K562 (cell line): ENCODE measurements at places on chromosomes 13 and 19. TPM values are rescaled to one million over a fixed set of nuclear protein-coding genes. Genes with fewer than 3 reads are reported as not detected.

- no peaks in the 10 kb centered on the region for H3K27me3 ChIP-seq
- no peak for DNase-seq
- no peaks in the 10 kb centered on the region for H3K4me1 ChIP-seq
- H3K4me3 ChIP-seq, result no peak overlapping the region
- H3K27ac ChIP-seq, result no peak overlapping the region
These were observed 173.6 kb downstream of the NALCN start for GRCh38 chr13:101242720-101243119.

KCNC3 gene
- total RNA-seq, result 20.2 and 26.2 TPM in 2 replicates

KBTBD7 gene
- total RNA-seq, result 4.4 and 4.5 TPM in 2 replicates

PLIN4 gene
- 0.09 TPM in 2 replicates for total RNA-seq

SHC2 gene
- 0.16 and 0.20 TPM in 2 replicates for total RNA-seq

RNF113B gene
- not detected in 2 replicates for total RNA-seq

DNA sequence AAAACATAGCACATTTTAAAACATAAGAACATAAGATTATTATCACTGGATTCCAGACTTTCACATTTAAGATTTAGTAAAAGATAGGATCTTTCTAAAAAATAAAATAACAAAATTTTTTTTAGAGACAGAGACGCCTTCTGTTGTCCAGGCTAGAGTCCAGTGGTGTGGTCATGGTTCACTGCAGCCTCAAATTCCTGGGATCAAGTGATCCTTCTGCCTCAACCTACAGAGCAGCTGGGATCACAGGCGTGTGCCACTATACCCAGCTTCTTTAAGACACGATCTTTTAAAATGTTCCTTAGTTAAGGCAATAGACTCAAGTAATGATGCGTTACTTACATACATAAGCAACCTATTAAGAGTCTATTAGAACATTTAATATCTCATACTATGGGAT lies 32.7 kb downstream of the ALG5 start:
- H3K36me3 ChIP-seq, result peaks cover 71% of the 10 kb centered on the region; the same call in 2 of the 3 replicates
- H3K27me3 ChIP-seq, result no peaks in the 10 kb centered on the region
- H3K4me3 ChIP-seq, result no peak overlapping the region
- DNase-seq, result no peak

ZNF561 gene
- 21.8 and 25.9 TPM in 2 replicates for total RNA-seq

PCDH20 gene
- not detected in 2 replicates for total RNA-seq

GRCh38 chr13:72970301-72970880 lies 88.4 kb upstream of the KLF5 start:
- no peak overlapping the region for H3K4me3 ChIP-seq
- H3K4me1 ChIP-seq, result no peaks in the 10 kb centered on the region
- H3K36me3 ChIP-seq, result peaks cover 2% of the 10 kb centered on the region; the same call in 1 of the 3 replicates
- no peak for DNase-seq
- H3K27ac ChIP-seq, result no peak overlapping the region
- H3K27me3 ChIP-seq, result no peaks in the 10 kb centered on the region

GRCh38 chr19:4018140-4018613 lies 10.6 kb downstream of the PIAS4 start:
- no peak overlapping the region for H3K27ac ChIP-seq
- no peak for DNase-seq

DNA sequence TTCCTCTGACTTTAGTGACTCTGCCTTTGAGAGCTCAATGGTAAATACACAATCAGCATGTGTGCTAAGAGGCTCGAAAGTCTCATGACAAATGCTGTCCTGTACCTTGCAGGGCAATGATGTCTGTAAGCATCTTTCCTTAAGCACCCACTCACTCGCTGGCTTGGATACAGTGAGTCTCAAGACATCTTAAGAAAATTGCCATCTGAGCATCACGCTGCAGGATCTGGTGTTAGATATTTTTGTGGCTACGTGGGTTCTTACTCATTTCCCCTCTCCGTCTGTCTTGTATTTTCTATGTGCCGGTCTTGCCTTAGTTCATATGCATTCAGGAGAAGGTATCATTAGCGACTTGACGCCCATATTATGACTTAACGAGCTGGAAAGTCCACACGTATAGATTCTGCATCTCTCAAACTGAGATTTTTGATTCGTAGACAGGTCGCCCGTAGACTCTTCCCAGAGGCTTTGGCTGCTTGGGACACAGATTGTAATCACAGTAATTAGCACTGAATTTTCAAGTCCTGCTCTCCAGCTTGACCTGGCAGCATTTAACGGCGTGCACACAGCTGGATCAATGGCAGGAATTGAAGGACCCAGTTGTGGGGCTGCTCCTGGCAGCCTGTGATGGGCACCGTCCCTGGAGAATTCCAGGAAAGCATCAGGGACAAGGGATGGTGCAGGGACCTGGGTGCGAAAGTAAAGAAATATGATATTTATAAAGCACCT lies 231.2 kb downstream of the ZIC5 start:
- DNase-seq, result no peak
- H3K36me3 ChIP-seq, result no peaks in the 10 kb centered on the region
- H3K27me3 ChIP-seq, result peaks cover 34% of the 10 kb centered on the region
- no peak overlapping the region for H3K27ac ChIP-seq
- H3K4me1 ChIP-seq, result no peaks in the 10 kb centered on the region

CYP2A6 gene
- 0.31 and 0.65 TPM in 2 replicates for total RNA-seq

DNA sequence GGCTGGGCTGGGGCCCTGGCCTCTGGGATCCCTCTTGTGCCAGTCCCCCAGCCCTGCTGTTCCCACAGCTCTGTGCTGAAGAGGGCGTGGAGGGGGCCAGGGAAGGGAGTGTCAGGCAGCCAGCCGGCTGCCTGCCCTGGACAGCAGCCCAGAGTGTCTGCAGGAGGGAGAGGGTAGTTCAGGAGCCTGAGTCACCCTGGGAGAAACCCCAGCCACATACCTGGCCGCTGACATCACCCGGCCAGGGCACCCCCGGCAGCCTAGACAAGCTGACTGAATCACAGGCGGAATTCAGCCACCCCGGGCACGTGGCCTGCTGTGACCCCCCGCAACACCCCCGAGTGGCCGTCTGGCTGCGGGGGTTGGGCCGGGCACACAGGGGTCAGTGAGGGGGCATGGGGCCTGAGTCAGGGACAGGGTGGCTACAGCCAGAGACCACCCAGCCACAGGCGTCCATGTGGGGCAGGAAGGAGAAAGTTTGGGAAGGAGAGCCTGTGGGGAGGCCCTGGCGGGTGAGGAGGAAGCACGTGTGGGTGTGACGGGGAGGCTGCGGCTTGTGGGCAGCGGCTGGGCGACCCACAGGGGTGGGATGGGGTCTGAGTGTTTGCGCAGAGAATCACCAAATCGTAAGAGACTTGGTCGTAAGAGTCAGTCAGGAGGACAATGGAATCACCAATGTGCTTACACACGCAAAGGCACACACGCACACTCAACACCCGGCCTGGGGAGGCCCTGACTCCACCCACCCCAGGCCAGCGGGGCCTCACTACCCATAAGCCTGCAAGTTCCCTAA lies 11.9 kb upstream of the FOSB start:
- peak; percentile 93 for DNase-seq
- H3K4me1 ChIP-seq, result peaks cover 13% of the 10 kb centered on the region
- peak overlapping the region; percentile 86 for H3K27ac ChIP-seq

DNA sequence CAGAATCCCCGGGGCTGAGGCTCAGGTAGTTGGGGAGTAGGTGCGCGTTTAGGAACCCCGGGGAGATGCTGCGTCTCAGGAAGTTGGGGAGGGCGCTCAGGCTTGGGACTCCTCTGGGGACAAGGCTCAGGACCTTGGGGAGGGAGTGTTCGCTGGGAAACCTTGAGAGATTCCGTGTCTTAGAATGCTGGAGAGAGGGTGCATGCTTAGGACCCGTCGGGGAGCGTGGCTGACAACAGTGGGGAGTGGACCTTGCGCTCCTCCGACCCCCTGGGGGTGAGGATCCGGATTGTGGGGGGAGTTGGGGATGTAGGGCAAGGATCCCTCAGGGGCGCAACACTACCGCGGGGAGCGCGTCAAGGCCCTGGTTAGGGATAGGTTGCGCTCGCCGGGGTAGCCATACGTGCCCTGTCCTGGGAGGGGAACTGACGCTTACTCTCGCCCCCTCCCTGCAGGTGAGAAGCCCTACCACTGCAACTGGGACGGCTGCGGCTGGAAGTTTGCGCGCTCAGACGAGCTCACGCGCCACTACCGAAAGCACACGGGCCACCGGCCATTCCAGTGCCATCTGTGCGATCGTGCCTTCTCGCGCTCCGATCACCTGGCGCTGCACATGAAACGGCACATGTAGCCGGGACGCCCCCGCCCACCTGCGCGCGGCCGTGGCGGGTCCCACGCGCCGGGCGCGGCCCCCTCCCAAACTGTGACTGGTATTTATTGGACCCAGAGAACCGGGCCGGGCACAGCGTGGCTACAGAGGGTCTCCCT lies 2.0 kb downstream of the KLF2 start:
- H3K27me3 ChIP-seq, result peaks cover 12% of the 10 kb centered on the region; the same call in 1 of the 3 replicates
- H3K4me1 ChIP-seq, result peaks cover 35% of the 10 kb centered on the region
- no peak overlapping the region for H3K27ac ChIP-seq

ZNF433 gene
- total RNA-seq, result 2.2 and 3.0 TPM in 2 replicates

GRCh38 chr19:55650602-55651230 lies 2.7 kb downstream of the CCDC106 start:
- no peak overlapping the region for H3K4me3 ChIP-seq
- peaks cover 14% of the 10 kb centered on the region; the same call in 2 of the 3 replicates for H3K4me1 ChIP-seq
- DNase-seq, result no peak
- H3K27me3 ChIP-seq, result no peaks in the 10 kb centered on the region
- no peak overlapping the region for H3K27ac ChIP-seq

- H3K36me3 ChIP-seq, result peaks cover 9% of the 10 kb centered on the region; the same call in 1 of the 3 replicates
- DNase-seq, result no peak
- peaks cover 54% of the 10 kb centered on the region for H3K4me1 ChIP-seq
- H3K4me3 ChIP-seq, result no peak overlapping the region
- no peak overlapping the region for H3K27ac ChIP-seq
These were observed 13.8 kb downstream of the RASA3 start for GRCh38 chr13:114118511-114119123.

DNA sequence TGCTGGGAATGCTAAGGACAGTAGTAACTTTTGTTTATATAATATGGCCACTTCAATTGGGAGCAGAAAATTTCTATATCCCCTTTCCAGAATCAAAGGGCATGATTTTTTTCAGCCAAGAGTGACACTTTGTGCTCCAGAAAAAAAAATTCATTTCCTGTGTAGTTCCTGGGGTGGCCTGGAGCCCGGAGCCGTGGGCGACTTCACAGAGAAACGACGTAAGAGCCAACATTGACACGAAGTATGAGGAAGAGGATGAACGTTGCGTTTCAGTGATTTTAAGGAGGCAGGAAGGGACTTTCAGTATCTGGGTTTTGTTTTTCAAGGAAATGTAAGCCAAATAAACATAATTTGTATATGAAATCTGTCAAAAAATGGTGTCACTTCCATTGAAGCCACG lies 187.6 kb downstream of the STK24 start:
- DNase-seq, result no peak
- no peaks in the 10 kb centered on the region for H3K4me1 ChIP-seq
- H3K27ac ChIP-seq, result no peak overlapping the region
- peaks cover 22% of the 10 kb centered on the region for H3K27me3 ChIP-seq
- no peaks in the 10 kb centered on the region for H3K36me3 ChIP-seq

DNA sequence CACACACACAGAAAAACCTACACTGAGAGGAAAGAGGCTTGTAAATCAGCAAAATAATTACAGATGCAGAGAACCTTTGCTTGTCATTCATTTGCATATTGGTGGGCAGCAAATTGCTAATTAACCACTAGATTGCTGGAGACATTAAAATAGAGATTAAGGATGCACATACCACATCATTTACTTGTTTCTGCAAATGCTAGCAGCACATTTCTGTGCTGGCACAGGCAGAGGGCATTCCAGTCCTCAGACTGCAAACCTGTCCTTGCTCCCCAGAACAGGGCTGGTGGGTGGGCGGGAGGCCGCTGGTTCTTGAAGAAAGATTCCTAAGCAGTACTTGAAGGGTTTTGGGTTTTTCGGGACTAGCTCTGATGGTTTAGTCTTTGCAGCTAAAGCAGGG lies 941 bp upstream of the SIAH3 start:
- no peak overlapping the region for H3K27ac ChIP-seq
- H3K27me3 ChIP-seq, result peaks cover 14% of the 10 kb centered on the region; the same call in 1 of the 3 replicates
- no peaks in the 10 kb centered on the region for H3K36me3 ChIP-seq
- no peaks in the 10 kb centered on the region; the same call in 1 of the 2 replicates for H3K4me1 ChIP-seq

DNA sequence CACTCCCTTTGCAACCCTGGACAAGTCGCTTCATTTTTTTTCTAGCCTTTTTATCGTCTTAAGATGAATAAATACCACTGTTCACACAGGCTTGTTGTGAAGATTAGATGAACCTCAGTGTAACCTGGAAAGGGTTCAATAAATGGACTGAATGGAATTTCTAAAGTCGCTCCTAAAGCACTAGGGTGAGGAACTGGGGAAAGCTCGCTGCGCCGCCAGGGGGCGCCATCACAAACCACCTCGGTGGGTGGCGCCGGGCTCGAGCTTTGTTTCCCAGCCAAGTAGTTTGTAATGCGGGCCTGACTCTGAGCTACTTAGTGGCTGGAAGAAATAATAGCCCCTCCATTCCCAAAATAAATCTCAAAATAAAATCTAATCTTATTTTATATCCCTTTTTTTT lies 2.2 kb upstream of the CEACAM6 start:
- no peak overlapping the region for H3K27ac ChIP-seq
- H3K36me3 ChIP-seq, result no peaks in the 10 kb centered on the region
- no peaks in the 10 kb centered on the region; the same call in 1 of the 2 replicates for H3K27me3 ChIP-seq
- DNase-seq, result peak; percentile 69

KLK2 gene
- total RNA-seq, result 0.24 and 0.74 TPM in 2 replicates

- H3K27ac ChIP-seq, result peak overlapping the region; percentile 62
- H3K36me3 ChIP-seq, result peaks cover 79% of the 10 kb centered on the region
- no peak overlapping the region for H3K4me3 ChIP-seq
- peaks cover 51% of the 10 kb centered on the region for H3K4me1 ChIP-seq
- no peak for DNase-seq
These were observed 5.8 kb upstream of the DYRK1B start for GRCh38 chr19:39839678-39840327.

- no peak overlapping the region for H3K27ac ChIP-seq
- no peak overlapping the region for H3K4me3 ChIP-seq
- peaks cover 46% of the 10 kb centered on the region; the same call in 2 of the 3 replicates for H3K36me3 ChIP-seq
- no peak for DNase-seq
- peaks cover 8% of the 10 kb centered on the region for H3K4me1 ChIP-seq
These were observed 6.8 kb downstream of the CSNK1G2 start for GRCh38 chr19:1947651-1948209.

DZIP1 gene
- total RNA-seq, result 0.07 TPM in 2 replicates

GRCh38 chr13:43077461-43077860 lies 54.1 kb downstream of the DNAJC15 start:
- H3K36me3 ChIP-seq, result no peaks in the 10 kb centered on the region
- no peak overlapping the region for H3K27ac ChIP-seq
- no peak overlapping the region for H3K4me3 ChIP-seq
- no peaks in the 10 kb centered on the region for H3K4me1 ChIP-seq
- H3K27me3 ChIP-seq, result no peaks in the 10 kb centered on the region

GRCh38 chr19:855566-856120 lies 3.5 kb downstream of the ELANE start:
- H3K4me1 ChIP-seq, result peaks cover 55% of the 10 kb centered on the region
- no peaks in the 10 kb centered on the region for H3K36me3 ChIP-seq
- H3K27ac ChIP-seq, result no peak overlapping the region
- H3K27me3 ChIP-seq, result no peaks in the 10 kb centered on the region

- no peak overlapping the region for H3K27ac ChIP-seq
- peaks cover 3% of the 10 kb centered on the region; the same call in 2 of the 3 replicates for H3K27me3 ChIP-seq
- no peak overlapping the region for H3K4me3 ChIP-seq
- no peak for DNase-seq
These were observed 125.7 kb downstream of the TNFRSF19 start for GRCh38 chr13:23695711-23696464.

RNF225 gene
- 0.31 and 0.33 TPM in 2 replicates for total RNA-seq

GRCh38 chr13:91329733-91330132 lies 17.8 kb upstream of the MIR17HG start:
- H3K27ac ChIP-seq, result no peak overlapping the region
- DNase-seq, result no peak
- no peaks in the 10 kb centered on the region for H3K27me3 ChIP-seq

KLK4 gene
- not detected in 2 replicates for total RNA-seq

TRIM28 gene
- total RNA-seq, result 752 and 797 TPM in 2 replicates

ZNF136 gene
- 2.4 and 2.7 TPM in 2 replicates for total RNA-seq
